ENCODE measurements at places on chromosomes 5 and 9.
A peak's percentile ranks its signal among the peaks of the same experiment; 100 is the strongest.

- no peaks in the 10 kb centered on the region for H3K36me3 ChIP-seq
- H3K27ac ChIP-seq: no peak overlapping the region
- no peak for DNase-seq
- no peaks in the 10 kb centered on the region for H3K27me3 ChIP-seq
- no peak overlapping the region for H3K4me3 ChIP-seq
These were observed 318.4 kb upstream of the ZNF608 start for GRCh38 chr5:125064621-125065438.

- H3K4me1 ChIP-seq: no peaks in the 10 kb centered on the region
- no peaks in the 10 kb centered on the region for H3K36me3 ChIP-seq
- no peaks in the 10 kb centered on the region for H3K27me3 ChIP-seq
- H3K4me3 ChIP-seq: no peak overlapping the region
These were observed 377.3 kb downstream of the ICE1 start for GRCh38 chr5:5799826-5800225.

DNA sequence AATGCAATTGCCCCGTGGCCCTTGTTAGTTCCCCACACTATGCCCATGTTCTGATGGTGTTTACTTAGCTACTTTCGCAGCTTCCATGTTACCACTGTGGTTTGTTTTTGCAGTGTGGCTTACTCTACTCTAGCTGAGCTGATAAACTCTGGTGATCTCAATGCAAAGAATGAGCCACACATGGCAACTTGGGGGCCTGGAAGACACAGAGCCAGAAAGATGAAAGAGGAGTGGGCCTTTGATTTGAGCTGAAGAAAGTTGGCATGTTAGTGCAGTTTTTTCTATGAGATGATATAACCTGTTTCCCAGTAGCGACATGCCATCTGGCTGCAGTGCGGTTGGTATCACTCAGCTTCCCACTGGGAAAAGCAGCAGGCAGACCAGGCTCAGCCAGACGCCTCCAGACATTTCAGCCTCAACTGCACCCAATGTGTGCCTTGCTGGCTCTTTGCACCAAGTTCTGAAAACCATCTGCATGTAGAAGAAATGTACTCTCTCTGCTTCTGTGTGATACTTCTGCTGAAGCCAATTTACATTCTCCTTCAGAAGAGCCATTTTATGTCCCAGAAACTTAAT, 329.4 kb downstream of the ARHGEF28 start:
- no peaks in the 10 kb centered on the region for H3K36me3 ChIP-seq
- no peak for DNase-seq
- no peak overlapping the region for H3K4me3 ChIP-seq

- DNase-seq: no peak
- peaks cover 3% of the 10 kb centered on the region for H3K4me1 ChIP-seq
- H3K27me3 ChIP-seq: no peaks in the 10 kb centered on the region
- H3K4me3 ChIP-seq: no peak overlapping the region
These were observed 22.7 kb upstream of the SH3RF2 start for GRCh38 chr5:145913701-145914100.

DNA sequence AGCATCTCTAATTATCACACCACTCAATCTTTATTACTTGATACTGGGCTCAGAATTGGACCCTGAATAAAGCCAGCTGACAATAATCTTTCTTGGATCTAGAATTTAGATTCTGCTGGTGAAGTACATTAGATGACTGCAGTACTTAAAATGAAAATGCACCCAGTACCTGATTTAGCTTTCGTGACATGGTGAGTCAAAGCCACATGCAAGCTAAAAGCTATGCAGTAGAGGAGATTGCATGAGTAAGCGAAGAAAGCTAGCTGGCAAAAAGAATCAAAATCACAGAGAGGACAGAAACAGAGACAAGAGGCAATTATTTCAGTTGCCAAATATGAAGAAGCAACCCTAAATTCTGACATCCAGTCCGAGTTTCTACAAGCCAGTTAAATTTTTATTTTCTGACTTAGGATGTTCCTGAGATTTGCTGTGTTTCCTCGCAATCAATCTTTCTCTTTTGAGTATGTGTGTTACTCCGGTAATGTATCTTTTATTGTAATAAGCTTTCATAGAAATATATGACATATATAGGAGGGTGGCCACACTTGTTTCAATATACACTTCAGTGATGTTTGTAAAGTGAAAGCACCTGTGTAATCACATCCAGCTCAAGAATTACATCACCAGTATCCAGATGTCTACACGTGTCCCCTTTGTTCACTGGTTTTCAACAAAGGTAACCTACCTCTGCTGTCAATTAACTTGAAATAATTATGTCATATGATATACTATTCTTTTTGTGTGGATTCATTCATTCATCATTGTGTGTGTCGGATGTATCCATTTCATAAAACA, 101.7 kb downstream of the CDH18 start:
- no peak for DNase-seq
- H3K4me3 ChIP-seq: no peak overlapping the region
- H3K27me3 ChIP-seq: no peaks in the 10 kb centered on the region
- no peaks in the 10 kb centered on the region for H3K4me1 ChIP-seq

- no peaks in the 10 kb centered on the region for H3K4me1 ChIP-seq
- DNase-seq: no peak
- no peaks in the 10 kb centered on the region for H3K36me3 ChIP-seq
These were observed 43.0 kb downstream of the ADAMTSL1 start for GRCh38 chr9:18516965-18517364.

DNA sequence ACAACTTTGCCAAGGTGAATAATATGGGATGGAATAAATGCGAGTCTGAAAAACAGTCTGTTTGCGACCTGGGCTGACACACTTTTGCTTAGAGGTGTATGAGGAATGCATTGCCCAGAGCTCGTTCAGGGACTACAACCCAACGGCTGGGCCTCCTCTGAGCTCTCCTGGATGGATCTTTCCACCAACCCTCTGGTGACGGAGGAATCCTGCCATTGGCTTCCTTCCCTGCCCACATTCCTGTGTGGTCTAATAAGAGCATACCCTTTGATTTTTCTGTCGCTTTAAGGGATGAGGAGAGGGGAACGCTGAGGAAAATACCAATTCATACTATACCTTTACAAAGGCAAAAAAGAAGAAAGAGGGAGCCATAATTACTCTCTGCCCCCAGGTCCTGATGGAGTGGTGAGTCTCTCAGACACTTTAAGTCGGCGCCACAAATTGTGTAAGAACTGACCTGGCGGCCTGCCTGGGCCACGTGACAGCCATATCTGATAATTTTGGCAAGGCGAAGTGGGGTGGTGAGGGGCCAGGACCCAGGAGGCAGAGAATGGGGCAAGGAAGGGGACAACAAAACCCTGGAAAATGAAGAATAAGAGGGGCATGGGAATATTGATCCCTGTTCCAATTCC, 265.2 kb upstream of the MSX2 start:
- H3K36me3 ChIP-seq: no peaks in the 10 kb centered on the region
- no peaks in the 10 kb centered on the region for H3K27me3 ChIP-seq
- no peak for DNase-seq
- no peak overlapping the region for H3K4me3 ChIP-seq
- no peak overlapping the region for H3K27ac ChIP-seq

DNA sequence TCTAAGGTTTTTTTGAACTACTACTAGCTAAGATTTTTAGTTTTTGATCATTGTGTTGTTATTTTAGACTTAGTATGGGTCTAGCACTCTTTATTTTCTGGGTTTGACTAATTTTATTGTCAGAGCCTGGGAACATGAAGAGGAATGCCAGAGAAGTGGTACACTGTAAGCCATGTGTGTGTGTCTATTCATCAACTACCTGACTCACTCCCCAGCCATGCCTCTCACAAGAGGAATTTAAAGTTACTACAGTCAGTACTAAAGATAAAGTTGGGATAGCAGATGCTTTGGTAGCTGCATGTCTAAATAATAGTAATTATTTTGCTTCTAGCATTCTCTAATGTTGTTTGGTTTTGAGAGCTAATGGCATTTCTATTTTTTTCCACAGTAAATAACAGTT, 264.8 kb downstream of the CSNK1G3 start:
- no peak overlapping the region for H3K4me3 ChIP-seq
- H3K4me1 ChIP-seq: no peaks in the 10 kb centered on the region
- no peak for DNase-seq
- H3K27ac ChIP-seq: no peak overlapping the region
- no peaks in the 10 kb centered on the region for H3K27me3 ChIP-seq

DNA sequence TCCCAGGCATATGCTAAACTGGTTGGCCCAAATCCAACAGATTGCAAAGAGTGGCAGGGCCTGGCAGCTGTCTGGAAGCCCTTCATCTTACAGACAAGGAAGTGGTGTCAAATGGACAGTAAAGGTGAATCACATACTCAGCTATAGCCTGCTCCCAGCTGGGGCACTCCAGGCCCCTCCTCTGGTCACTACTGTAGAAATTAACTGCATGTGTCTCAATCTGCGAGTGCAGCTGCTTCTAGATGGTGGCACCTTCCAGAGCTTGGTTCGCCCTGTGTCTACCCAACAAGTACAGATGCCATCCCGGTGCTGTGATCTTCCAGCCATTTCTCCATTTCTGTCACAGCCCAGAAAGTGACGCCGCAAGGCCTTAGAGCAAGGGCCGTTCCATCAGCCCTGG, 50.2 kb downstream of the OTULIN start:
- no peaks in the 10 kb centered on the region for H3K27me3 ChIP-seq
- DNase-seq: no peak
- H3K4me3 ChIP-seq: no peak overlapping the region
- peaks cover 88% of the 10 kb centered on the region for H3K36me3 ChIP-seq
- H3K27ac ChIP-seq: peak overlapping the region; percentile 8

- H3K27me3 ChIP-seq: peaks cover 13% of the 10 kb centered on the region
- peaks cover 12% of the 10 kb centered on the region for H3K4me1 ChIP-seq
- H3K36me3 ChIP-seq: no peaks in the 10 kb centered on the region
- H3K27ac ChIP-seq: no peak overlapping the region
- DNase-seq: no peak
These were observed 31.9 kb upstream of the FANCC start for GRCh38 chr9:95349091-95350038.

GRCh38 chr5:171581781-171582180, 162.3 kb downstream of the FGF18 start:
- H3K27ac ChIP-seq: no peak overlapping the region

- peaks cover 100% of the 10 kb centered on the region for H3K36me3 ChIP-seq
- no peak overlapping the region for H3K4me3 ChIP-seq
- H3K4me1 ChIP-seq: peaks cover 7% of the 10 kb centered on the region
- no peaks in the 10 kb centered on the region for H3K27me3 ChIP-seq
These were observed 19.3 kb downstream of the ORM2 start for GRCh38 chr9:114348906-114349482.

DNA sequence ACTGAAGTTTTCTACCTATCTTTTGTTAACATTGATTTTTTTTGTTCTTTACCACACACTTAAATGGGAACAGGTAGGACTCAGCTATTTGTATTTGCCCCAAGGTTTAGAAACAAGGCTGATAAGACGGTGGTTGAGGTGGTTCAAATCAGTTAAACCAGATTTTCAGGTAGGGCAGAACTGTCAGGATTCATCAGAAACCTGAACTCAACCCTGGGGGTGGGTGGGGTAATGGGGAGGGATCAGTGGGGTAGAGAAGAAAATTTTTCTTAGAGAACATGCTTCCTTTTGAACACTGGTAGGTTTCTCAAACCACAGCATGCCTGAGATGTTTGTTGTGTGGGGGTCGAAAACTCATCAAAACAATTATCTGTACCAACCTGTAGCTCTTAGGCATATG, 113.0 kb downstream of the BASP1 start:
- no peak overlapping the region for H3K27ac ChIP-seq
- no peaks in the 10 kb centered on the region for H3K4me1 ChIP-seq
- DNase-seq: no peak
- no peaks in the 10 kb centered on the region for H3K36me3 ChIP-seq

DNA sequence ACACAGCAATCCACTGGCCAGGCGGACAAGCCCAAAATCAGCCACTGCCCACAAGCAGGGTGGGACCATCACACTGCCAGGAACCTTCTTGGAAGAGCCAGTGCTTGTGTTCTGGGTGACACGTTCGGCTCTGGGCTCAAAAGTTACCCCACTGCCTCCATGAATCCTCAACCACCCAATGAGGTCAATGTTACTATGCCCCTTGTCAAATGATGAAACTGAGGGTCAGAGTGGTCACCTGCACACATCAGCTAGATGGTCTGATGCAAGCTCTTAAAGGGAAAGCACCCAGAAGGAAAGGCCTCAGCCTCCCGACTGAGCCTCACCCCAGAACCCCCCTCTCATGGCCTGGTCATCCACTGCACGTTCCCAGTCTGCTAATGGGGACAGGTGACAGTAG, 114.8 kb downstream of the VAV2 start:
- no peaks in the 10 kb centered on the region for H3K27me3 ChIP-seq
- H3K4me1 ChIP-seq: no peaks in the 10 kb centered on the region
- no peak for DNase-seq

DNA sequence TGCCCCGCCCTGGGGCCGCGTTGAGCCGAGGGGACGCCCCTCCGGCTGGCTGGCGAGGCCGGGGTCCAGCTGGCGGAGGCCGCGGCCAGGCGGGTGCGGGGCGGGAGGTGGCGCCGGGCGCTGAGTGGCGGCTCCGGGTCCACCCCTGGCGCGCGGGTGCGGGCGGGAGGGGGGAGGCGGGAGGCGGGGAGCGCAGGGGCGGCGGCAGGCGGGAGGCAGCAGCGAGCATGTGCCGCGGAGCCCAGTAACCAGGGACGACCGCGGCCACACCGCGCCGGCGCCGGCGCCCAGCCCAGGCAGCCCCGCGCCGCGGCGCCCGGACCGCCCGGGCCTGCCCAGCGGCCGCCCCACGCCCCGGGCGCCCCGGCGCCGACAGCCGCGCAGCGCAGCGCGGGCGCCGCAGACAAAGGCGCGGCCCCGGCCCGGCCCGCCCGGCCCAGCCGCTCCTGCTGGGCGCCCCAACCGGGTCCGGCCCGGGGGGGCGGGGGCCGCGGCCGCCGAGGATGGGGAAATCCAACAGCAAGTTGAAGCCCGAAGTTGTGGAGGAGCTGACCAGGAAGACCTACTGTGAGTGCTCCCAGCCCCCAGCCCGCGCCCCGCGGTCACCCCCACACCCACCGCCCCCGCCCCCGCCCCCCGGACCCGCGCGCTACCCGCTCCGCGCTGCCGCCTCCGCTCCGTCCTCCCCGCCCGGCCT, at the start of gene NCS1:
Gene NCS1 (plus strand): TSS at position 244 of the 697 bp plus-strand sequence. CDS start 260 bp downstream, at position 504.
- peak; percentile 79 for DNase-seq
- no peak within 1 kb of the TSS for H3K27ac ChIP-seq

- H3K4me1 ChIP-seq: no peaks in the 10 kb centered on the region
- DNase-seq: no peak
- no peak overlapping the region for H3K27ac ChIP-seq
These were observed 32.0 kb downstream of the GTF3C4 start for GRCh38 chr9:132702254-132702653.

Measured in heart left ventricle (tissue), 16 donors.